ENCODE measurements at places on chromosomes 12 and 14.

GRCh38 chr14:103550451-103551337 is 11.8 kb downstream of the BAG5 start:
- DNase-seq = no peak

DNA sequence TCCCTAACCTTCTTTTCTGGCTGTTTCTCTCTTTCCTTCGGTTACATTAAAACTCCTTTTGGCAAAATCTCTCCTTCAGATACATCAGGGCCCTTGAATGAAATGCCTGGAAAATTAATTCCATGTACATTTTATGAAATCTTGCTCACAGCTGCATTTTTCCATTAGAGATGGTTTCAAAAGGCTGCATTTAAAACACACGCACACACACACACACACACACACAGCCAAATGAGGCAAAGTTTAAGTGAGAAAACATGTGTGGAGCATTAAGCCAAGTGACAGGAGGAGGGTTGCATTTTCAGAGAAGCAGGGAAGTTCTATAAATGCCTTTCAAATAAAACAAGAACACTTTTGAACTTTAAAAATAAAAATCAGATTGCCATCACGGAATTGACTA is 216.4 kb downstream of the LRIG3 start:
- DNase-seq = no peak

DNA sequence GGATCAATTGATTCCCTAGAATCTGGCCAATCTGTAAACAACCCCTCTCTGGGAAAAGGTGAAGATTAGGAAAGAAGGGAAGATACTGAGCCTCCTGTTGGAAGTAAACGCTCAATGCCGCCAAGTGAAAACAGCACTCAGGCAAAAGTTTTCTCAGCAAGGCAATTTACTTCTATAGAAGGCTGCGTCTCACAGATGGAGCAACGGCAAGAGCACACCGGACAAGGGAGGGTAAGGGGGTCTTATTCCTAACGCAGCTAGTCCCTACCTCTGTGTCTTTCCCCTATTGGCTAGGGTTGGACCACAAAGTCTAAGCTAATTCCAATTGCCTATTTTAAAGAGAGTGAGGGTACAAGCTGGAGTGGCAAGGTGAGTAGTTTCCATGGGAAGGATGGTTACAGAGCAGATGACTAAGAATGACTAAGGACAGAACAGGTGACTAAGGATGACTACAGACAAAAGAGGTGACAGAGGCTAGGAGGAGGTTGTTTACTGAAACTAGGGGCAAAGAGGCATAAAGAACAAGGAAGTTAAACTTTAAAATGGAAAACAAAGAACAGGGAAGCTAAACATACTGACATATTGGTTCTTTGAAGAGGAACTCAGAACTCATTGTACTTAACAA is 5.6 kb upstream of the TTC9 start:
- no peak for DNase-seq

DNA sequence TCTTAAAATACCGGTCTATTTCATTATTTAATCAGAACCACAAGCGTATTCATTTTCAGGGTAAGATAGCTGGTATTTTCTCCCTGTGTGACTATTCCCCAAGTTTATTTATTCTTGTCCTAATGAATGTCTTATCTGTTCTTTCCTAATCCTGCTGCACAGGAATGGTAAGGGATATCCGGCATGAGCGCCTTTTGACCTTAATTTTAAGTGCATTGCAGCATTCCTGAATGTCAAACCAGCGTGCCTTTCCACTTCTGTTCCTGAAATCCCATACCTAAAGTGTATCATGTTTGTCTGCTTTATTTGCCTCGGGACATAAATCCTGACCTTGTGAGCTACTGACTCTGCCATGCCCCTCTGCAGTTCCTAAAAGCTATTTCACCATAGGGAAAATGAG is 1713.2 kb upstream of the FLRT2 start:
- DNase-seq = no peak

DNA sequence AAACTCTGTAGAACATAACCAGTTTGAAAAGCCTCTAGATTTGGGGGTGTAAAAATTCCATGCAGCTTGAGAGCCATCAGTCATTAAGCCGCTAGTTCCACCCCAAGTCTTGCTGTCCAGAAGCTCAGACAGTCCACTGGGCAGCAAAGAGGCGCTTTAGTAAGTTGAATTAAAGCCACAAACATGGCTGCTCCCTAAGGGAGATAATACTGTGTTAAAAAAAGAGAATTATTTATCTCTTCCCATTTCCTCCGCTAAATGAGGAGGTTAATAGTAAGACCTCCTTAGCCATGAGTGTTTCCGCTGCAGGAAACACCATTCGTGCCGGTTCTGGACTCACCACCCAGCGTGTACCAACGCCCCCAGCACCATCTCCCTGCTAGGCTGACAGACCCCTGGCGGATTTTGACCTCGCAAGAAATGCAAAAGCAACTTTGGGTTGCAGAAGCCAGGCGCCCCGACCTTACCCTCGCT is 536 bp downstream of the TM7SF3 start:
- no peak for DNase-seq

GRCh38 chr12:27555925-27556778 is 32.1 kb downstream of the PPFIBP1 start:
- no peak for DNase-seq

GRCh38 chr12:76927170-76927784 is 48.5 kb upstream of the CSRP2 start:
- DNase-seq = no peak

- peak; percentile 2 for DNase-seq
These were observed 147.4 kb upstream of the EGLN3 start for GRCh38 chr14:34098045-34098984.

DNA sequence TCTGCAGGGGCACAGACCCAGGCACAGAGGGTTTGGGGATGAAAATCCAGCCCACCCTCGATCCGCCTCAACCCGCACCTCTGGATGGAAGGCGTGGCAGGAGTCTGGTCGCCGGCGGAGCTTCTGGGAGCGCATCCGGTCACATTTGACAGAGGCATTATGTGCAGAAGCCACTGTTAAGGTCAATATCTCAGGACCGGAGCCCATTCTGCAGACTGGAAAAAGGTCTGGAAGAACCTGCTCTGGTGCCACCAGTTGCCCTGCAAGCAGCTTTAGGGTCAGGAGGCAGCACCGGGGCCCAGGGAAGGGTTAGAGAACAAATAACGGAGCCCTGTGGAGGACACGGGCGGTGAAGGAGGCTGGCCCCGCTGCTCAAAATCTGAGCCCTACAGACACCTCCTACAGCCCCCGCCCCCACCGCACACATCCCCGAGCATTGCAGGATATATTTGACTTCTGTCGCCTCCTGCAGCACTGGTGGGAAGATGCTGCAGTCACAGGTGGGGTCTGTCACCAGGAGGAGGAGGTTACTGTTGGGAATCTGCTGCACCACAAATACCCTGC is 25.1 kb upstream of the LRTM2 start:
- DNase-seq = no peak

- no peak for DNase-seq
These were observed 10.8 kb downstream of the BMAL2 start for GRCh38 chr12:27343255-27344000.

DNA sequence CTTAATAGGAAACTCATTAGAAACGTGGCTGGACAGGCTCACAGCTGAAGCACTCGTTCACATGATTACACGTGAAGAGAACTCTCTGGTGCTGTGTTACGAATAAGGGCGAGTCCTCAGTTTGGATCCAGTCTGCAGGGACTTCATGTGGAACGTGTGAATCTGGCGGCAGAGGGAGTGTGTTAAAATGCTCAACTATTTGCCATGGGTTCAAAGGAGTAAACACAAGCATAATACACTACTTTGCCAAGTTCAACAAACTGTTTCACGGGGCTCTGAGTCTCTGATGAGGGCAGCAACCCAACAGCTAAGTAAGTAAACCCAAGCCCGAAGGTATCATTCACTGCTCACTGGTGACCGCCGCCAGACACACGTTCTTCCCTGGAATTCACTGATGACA is 42.4 kb downstream of the NUAK1 start:
- no peak for DNase-seq

GRCh38 chr12:117380083-117380482 is 18.7 kb upstream of the NOS1 start:
- DNase-seq = no peak

- DNase-seq = no peak
These were observed 5.1 kb upstream of the NELL2 start for GRCh38 chr12:44881197-44881596.

GRCh38 chr12:3631272-3631637 is 121.7 kb downstream of the CRACR2A start:
- no peak for DNase-seq

DNA sequence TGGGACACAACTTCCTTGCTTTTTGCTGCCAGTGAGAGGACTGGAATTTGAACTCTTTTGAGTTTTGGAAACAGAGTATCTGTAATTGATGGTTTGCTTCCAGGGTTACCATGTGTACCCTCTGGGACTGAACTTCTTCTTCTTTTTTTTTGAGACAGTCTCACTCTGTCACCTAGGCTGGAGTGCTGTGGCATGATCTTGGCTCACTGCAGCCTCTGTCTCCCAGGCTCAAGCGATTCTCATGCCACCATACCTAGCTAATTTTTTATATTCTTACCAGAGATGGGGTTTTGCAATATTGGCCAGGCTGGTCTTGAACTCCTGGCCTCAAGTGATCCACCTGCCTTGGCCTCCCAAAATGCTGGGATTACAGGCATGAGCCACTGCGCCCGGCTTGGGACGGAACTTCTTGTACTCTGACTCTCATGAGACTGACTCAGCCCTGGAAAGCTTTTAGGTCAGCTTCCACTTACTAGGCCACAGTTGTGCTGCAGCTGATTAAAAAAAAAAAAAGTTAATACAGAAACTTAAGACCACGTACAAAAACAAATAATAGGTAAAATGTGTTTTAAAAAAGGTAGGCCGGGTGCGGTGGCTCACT is 15.8 kb downstream of the SEL1L start:
- DNase-seq = no peak

- no peak for DNase-seq
These were observed 40.0 kb downstream of the TSPAN9 start for GRCh38 chr12:3117144-3117581.

GRCh38 chr14:88463318-88463717 is 77.9 kb downstream of the SPATA7 start:
- no peak for DNase-seq

DNA sequence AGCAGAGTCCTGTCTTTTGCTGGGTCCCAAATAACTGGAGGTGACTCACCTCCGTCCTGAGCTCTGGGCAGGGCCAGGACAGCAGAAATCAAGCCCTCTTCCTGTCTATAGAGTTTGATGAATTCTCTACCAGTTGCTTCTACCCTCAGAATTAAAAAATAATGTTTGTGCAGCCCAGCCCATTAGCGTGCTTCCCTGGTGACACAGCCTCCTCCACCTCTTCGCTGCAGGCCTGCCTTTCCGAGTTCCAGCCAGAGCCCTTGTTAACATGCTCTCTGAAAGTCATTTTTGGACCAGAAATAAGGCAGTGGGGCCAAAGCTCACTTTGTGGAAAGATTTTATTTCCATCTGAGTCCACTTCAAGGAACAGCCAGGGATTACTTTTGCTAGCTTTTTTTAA is 94.0 kb downstream of the TBX5 start:
- DNase-seq = no peak

GRCh38 chr14:105527826-105528585 is 1.6 kb downstream of the TMEM121 start:
- DNase-seq = peak; percentile 59

- no peak for DNase-seq
These were observed 209.8 kb downstream of the CCER1 start for GRCh38 chr12:90745211-90745610.

GRCh38 chr12:95767703-95768102 is 22.9 kb downstream of the NTN4 start:
- no peak for DNase-seq

GRCh38 chr14:24156840-24157239 is 4.2 kb upstream of the IRF9 start:
- DNase-seq = no peak

DNA sequence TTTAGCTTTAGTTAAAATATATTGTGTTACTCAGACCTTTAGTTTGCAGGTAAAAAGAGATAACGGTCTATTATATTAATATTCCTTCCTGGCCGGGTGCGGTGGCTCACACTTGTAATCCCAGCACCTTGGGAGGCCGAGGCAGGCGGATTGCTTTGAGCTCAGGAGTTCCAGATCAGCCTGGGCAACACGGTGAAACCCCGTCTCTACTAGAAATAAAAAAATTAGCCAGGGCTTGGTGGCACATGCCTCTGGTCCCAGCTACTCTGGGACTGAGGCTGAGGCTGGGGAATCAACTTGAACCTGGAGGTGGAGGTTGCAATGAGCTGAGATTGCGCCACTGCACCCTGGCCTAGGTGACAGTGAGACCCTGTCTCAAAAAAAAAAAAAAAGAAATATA is 13.2 kb upstream of the EID3 start:
- no peak for DNase-seq

DNA sequence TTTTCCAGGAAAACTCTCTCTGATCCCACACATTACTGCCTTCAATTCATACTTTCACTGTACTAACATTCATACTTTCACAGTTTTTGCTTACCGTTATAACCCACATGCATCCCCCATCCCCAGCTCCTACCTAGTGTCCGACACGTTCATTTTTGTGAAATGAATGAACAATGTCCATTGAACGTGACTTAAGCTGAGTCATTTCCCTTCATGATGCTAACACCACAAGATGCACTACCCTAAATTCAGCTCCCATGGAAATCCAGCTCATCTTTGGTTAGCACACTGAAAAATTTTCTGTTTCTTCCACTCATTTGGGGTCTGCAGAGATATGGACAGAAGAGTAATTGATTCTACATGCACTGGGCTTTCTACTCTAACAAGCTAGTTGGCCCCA is 84.7 kb downstream of the GALNT4 start:
- no peak for DNase-seq

DNA sequence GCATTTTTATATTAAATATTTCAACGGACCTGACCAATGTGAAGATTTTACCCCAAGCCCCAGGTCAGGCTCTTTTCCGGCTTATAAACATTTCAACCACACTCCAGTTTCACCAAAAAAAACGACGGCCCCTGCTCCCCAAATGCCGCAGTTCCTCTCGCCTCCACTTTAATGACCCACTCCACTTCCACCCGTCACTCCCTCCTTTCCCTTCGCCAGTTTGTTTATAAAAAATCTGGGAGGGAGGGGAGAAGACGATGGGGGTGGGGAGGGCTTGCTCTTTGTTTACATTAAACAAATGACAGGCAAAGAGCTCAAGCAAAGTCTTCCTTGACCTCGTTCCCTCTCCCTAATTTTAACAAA is 5.4 kb downstream of the SIX6 start:
- no peak for DNase-seq

- peak; percentile 4 for DNase-seq
These were observed 25.8 kb upstream of the TMCC3 start for GRCh38 chr12:94676031-94676641.

- DNase-seq = no peak
These were observed 7.6 kb upstream of the HEBP1 start for GRCh38 chr12:13007496-13008233.

DNA sequence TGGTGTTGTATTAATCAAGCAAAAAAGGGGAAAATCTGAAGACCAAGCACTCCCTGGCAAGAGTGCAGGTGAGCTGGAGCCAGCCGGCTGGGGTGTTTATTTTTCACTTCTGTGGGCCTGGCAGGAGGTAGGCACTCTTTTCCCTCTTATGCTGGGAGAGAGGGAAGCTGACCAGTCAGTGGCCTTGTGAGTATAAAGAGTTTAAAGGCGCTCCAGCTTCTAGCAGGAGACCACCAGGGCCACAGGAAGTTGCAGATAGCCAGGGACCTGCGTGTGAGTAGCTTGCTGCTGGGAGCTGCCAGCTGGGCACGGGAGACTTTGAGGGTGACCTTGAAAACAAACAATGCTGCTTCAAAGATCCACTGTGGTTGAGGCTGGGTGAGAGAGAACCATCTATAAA is 217.4 kb upstream of the PWP1 start:
- DNase-seq = no peak

GRCh38 chr12:56143217-56143616 is 9.2 kb upstream of the MYL6B start:
- DNase-seq = no peak

GRCh38 chr12:94165138-94165537 is 16.8 kb downstream of the PLXNC1 start:
- no peak for DNase-seq
